ENCODE measurements at places on chromosomes 7 and 10.

- DNase-seq, result no peak
Measured at GRCh38 chr10:2897619-2898508, 169.5 kb upstream of the PFKP start.

DNA sequence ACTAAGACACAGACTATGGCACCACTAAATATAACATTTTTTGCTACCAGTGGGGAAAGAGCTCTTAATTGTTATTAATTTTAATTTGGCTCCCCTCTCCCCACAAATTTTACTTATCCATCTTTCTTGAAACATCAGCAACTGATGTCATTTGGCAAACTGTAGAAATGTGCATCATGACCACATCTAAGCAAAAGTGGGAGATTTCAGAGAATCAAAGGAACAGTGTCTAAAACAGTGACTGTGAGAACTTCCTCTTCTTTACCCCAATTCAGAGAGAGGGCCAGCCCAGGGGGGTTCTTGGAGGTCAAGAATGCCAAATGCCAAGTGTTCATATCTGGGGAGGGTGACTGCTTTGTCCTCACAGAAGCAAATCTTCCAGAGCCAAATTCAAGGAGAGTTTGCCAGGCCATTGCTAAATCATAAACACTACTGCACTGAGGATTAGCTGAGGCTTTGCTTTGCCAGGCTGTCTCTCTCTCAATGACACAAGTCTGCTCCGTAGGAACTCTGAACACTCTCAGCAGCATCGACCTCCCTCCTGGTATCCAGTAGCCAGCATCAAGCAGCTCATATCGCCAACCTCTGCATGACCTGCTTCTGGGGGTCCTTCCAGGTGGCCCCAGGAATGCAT lies 65.6 kb downstream of the ITIH5 start:
- no peak for DNase-seq

- DNase-seq, result no peak
Measured at GRCh38 chr10:124150189-124150806, 56.9 kb upstream of the CHST15 start.

DNA sequence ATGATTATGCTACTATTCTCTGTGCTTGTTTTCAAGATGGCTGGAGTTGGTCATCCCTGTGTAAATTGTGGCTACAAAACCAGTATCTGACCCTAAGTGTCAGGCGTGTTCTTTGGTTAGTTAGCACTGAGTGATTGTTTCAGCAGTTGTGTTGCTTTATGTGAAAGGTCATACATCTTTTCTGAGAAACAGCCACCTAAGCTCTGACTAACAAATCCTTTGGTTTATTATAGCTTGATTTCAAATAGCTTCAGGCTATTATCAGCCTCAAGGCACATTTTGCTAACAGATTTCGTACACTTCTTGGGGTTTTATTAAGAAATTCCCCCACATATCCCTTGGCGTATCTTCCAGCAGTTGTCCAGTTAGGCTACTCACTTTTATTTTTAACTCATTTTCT lies 4.8 kb upstream of the ADRB1 start:
- no peak for DNase-seq

DNA sequence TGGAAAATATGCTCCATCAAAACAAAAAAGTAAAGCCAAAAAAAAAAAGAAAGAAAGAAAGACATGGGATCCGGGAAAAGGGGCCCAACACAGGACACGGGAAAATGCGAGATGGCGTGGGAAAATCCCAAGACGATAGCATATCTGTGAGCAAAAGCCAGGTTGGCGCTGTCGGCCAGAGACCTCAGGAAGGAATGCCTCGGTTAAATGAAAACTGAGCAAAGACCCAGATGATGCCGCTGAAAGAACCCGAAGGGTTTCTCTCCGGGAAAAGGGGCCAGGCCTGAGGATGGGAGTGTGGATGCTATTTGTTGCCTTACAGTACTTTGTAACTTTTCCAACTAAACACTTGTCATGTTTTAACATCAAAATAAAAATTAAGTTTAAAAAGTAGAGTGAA lies 49.5 kb upstream of the PPP2R2D start:
- no peak for DNase-seq

DNA sequence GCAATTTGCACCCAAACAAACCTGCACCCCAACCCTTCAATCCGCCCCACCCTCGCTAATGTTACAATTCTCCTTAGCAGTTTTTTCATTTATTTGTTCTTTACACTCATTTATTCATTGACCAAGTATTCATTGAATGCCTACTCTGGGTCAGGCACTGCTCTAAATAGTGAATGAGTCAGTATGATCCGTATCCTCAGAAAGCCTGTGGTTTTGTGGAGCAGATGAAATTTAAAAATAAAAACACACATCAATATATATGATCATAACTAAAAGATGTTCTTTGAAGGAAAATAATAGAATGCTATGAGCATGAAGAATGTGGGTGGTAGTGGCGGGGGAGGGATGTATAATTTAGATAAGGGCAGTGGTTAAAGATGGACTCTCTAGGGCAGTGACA lies 13.3 kb downstream of the IFIT5 start:
- DNase-seq, result no peak

DNA sequence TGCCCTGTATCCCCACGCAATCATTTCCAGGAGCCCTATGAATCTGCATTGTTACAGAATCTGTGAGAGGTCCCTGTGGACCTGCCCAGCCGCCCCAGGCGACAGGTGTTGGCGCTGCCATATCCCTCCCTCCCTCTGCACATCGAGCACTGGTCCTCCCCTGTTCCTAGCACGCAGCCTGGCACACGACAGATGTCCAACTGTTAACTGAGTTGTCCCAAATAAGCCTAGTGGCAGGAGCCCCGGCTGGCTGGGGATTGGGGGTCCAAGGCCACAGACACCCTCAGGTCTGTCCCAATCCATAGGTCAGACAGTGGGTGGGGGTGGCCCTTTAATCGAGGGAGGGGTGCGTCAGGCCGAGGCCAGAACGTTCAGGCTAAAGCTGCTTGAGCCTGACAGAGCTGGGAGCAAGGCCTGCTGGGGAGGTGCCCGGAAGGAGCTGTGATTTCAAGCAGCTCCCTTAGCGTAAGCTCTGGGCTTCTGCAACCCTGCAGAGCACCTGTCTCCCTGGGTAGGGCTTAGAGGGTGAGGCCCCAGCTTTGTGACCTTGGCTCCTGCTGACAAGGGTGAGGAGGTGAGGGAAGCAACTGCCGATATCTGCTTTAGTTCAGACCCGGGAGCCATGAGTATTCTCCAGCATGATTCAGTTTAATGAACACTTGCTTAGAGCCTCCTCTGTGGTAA lies 40.1 kb downstream of the ADRA2A start:
- no peak for DNase-seq

DNA sequence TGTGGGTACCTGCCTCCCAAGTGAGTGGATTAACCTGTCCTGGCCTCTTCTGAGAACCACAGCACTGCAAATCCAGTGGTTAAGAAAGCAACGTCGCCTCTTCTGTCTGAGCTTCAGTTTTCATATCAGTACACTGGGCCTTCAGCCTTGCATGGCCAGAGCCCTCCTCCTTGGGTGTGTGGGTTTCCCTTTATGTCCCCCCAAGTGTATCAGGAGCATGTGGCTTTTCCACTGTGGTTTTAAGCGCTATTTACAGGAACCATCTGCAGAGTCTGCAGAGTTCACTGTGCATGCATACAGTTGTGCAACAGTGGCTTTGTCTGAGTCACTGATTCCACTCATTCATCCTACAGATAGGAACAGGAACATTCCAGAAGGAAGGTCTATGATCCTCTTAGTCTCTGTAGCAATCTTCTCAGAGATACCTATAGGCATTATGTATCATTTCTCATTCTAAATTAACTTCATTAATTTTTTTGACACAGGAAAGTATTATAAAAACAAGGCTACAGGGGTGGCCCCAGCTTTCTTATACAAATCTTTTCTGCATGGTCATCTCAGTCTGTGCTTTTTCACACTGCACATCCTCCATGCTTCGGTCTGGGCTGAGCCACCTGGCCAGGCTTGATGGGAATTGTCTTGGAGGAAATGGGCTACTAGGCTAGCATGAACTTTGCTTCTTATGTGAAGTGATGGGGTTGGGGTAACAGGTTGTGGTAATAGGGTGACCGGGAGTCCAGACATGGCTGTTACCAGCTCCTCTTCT lies 17.1 kb downstream of the MBL2 start:
- DNase-seq, result no peak

DNA sequence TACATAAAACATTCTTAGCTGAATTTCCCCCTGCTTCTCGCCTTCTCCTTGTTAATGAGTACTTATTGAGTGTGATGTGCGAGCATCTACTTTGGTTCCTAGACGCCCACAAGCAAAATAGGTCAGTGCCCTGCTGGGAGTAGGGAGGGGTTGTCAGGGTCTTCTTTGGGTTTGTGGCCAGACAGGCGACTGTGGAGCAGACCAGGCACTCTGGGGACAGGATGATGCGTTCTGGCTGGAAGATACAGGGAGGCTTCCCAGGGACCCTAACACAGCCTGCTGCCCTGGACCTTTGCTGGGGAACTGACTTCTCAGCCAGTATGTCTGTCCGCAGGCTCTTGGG lies 227.2 kb downstream of the CUX1 start:
- no peak for DNase-seq

- DNase-seq, result no peak
Measured at GRCh38 chr7:47801423-47801822, 146.8 kb downstream of the PKD1L1 start.

DNA sequence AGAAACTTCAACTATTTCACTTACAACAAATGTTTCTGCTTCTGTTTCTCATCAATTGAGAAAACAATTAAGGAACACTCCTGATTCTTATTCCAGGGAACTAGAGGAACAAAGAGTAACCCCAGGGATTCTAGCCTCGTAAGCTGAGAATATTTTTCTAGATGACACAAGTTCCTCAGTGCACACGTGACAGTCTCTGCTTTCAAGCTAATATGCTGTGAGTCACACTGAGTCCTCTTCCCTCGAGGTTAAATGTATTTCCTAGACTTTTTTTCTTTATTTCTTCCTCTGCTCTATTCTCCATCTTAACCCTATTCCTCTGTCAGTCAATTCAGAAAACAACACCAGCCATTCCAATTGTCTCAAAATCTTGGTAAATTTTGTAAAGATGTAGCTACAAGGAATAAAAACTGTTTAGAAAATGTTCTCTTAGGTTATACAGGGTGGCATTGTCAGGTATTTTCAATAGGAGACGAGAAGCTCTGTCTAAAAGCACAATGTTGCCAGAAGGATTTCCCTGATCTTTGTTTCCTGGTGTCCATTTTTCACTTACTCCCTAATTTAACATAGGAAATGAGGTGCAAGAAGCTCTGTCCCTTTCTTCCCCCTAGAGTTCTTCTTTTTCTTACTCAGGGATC lies 5.8 kb upstream of the C1GALT1 start:
- peak; percentile 55 for DNase-seq

DNA sequence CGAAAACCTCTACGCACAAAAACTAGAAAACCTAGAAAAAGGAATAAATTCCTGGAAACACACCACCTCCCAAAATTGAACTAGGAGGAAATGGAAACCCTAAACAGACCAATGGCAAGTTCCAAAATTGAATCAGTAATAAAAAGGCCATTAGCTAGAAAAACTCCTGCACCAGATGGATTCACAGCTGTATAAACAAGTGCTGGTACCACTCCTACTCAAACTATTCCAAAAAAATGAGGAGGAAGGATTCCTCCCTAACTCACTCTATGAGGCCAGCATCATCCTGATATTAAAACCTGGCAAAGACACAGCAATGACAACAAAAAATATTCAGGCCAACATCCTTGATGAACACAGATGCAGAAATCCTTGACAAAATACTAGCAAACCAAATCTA lies 228.2 kb downstream of the CHRM2 start:
- DNase-seq, result no peak

DNA sequence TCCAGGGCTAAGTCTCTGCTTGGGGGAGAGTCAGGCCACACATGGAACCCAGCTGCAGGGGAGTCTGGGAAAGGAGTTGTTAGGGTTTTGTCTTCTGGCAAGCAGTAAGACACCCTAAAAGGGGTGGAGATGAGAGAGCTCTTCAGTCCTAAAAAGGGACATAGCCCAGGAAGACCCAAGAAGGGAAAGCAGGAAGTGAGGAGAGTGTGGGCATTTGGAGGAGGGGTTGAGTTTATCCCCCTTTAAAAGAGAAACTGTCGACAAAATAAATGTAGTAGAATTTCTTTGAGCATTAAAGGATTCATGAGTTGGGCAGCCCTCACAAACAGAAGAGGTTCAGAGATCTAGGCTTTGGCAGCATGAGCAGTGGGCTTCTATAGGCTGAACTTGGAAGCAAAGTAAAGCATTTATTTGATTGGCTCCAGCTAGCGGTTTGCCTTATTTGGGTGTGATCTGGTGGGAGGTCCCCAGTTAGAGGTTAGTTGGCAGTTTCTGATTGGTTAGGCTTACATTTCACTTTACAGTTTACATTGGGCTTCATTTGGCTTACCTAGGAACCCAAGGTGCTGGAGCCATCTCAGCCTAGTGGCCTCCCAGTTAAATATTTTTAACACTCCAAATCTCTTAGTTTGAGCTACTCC lies 246.7 kb downstream of the CAMK1D start:
- DNase-seq, result no peak

GRCh38 chr7:100532165-100533022 lies 6.6 kb upstream of the AGFG2 start:
- DNase-seq, result no peak

GRCh38 chr10:113846036-113846435 lies 7.8 kb downstream of the DCLRE1A start:
- no peak for DNase-seq

DNA sequence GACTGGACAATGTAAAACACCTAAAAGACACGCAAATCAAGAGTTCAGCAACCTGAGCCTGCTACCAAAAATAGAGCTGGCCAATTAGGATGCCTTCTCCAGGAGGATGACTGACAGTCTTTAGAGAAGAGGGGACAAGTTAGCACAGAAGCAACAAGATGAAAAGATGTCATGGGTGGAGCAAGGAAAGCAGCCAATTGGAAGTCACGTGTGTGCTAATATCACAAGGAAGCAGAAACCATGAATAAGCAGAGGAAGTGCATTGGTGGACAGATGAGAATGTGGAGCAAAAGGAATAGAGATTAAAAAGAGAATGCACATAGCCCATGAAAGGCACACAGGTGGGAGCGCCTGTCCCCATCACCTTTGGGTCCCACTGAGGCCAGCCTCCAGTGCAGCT lies 148.1 kb downstream of the SLC25A13 start:
- DNase-seq, result no peak

- no peak for DNase-seq
Measured at GRCh38 chr7:140723006-140723405, 26.5 kb downstream of the NDUFB2 start.

DNA sequence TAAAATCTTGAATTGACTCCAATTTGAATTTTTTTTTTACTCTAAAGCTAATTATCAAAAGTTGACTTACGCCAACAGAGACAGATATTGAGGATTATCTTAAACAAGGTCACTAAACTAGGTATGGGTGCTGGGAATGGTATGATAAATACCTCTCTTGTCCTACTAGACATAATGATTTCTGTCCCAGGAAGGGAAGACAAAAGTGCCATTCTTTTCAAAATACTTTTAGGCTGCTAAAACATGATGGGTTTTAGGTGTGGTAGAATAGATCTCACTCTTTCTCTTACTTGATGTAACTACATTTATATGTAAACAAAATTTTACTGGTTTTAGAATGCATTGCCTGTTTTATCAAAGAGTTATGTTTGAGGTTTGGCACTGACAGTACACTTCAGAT lies 15.1 kb downstream of the TMEM60 start:
- DNase-seq, result no peak

DNA sequence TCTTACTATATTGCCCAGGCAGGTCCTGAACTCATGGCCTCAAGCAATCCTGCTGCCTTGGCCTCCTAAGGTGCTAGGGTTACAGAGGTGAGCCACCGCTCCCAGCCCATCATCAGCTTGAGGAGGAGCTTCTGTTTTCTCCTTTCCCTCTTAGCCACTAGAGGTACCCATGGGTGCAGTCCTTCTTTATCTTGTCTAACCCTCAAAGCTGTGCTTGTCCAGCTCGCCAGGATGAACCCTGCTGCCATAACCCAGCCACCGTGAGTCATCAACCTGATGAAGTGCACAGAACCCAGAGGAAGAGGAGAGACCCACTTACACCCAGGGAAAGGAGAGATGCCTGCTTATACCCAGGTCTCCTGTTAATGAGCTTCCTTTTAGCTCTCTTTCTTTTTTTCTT lies 133.4 kb downstream of the CUL2 start:
- no peak for DNase-seq

Data from NT2/D1 (cell line).